ENCODE measurements at places on chromosomes 1 and 21. TPM values are rescaled to one million over a fixed set of nuclear protein-coding genes. Genes with fewer than 3 reads are reported as not detected.

Gene RHD
- not detected for total RNA-seq

Gene LPAR3
- total RNA-seq, result not detected

Gene OR10Z1
- not detected for total RNA-seq

Gene ID3
- 72.1 TPM for total RNA-seq

Gene S100A16
- total RNA-seq, result 37.8 TPM

Gene IL20
- not detected for total RNA-seq

Gene PTPN14
- 20.1 TPM for total RNA-seq
